Activated CD8-positive, alpha-beta memory T cell treated with anti-CD3 and anti-CD28 coated beads for 4 hours (primary cell): ENCODE measurements at places on chromosomes 1 and 21.

DNA sequence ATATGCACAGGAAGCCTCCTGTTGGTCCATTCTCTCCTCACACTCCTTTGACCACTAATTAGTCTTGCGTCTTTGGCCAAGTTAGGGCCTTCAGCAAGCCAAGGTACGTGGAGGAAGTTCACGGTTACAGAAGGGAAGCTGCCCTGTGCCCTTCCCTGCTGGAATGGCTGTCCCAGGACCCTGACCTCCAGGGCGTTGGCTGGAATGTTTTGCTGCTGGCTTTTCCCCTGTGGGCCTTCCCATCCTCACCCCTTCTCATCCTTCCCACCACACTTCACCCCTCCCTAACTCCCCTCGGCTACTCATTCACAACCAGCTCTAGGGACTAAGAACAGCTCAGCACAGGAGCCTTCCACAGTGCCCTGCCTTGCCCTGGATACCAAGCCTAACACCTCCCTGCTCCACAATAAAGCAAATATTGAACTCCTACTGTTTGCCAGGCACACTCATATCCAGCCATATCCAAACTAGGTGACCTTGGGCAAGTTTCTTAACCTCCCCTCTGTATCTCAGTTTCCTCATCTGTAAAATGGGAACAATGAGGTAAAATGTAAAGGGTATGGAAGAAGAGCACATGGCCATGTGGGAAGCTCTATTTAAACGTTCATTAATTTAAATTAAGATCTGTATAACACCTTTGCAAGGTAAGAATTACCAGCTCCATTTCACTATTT is 8.8 kb upstream of the CDCP2 start:
- DNase-seq = no peak

DNA sequence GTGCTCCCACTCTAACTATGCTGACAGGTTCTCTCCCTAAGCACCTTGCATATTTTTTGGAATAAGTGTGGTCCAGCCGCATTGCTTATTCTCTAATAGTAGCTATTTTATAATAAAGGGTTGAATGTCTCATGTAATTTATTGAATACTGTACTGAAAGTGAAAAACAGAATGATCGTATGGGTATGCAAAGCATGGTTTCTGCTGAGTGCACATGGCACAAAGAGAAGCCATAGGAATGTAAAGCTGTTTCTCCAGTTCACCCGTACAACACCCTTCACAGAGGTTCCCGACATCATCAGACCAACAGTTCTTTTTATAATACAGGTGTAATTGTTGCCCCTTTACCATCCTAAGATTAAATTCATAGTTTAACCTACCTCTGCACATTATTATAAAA is 8.9 kb upstream of the HAO2 start:
- DNase-seq = no peak

DNA sequence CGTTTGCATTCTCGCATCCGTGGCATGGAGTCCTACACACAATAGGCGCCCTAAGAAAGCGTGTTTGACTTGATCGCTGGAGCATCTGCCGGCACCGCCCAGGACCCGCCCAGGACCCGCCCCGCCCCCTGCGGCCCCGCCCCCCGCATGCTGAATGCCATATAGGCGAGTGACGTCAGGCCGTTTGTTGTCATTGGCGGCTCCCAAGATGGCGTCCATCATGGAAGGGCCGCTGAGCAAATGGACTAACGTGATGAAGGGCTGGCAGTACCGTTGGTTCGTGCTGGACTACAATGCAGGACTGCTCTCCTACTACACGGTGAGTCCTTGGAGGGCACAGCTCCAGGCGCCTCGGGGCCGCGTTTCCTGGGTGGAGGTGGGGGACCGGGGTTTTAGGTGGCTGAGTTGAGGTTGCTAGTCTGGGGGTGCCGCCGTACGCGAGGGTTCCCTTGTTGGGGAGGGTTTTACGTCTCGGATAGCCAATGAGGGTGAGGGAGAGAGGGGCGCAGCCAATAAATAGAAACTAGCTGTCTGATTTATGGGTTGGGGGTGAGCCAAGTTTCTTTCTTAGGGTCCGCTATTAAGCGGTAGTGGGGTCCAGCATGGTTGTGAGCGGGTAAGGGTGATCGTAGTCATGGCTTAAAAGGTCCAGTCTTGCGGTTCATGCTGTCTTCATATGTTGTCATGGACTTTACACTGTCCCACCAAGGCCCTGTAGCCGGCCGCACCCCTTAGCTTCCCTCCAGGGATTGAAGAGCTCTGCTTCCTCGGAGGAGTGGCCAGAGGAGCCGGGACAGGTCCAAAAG is at the start of gene OSBPL9:
OSBPL9 (plus strand) TSS at position 190 of the 806 bp plus-strand sequence; CDS start at position 209, 19 bp downstream.
- peak; percentile 75 for DNase-seq

DNA sequence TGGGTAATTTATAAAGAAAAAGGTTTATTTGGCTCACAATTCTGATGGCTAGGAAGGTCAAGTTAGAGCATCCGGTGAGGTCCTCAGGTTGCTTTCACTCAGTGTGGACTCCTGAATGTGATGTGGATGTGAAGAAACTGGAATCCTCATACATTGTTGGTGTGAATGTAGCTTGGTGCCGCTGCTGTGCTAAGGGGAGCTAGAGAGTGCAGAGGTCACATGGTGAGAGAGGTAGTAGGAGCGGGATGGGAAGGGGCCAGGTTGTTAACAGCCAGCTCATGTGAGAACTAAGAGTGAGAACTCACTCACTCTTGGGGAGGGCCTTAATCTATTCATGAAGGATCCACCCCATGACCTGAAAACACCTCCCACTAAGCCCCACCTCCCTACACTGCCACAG is 21.8 kb downstream of the ITSN1 start:
- no peak for DNase-seq

- no peak for DNase-seq
These were observed 16.1 kb upstream of the ARF1 start for GRCh38 chr1:228066416-228066815.

DNA sequence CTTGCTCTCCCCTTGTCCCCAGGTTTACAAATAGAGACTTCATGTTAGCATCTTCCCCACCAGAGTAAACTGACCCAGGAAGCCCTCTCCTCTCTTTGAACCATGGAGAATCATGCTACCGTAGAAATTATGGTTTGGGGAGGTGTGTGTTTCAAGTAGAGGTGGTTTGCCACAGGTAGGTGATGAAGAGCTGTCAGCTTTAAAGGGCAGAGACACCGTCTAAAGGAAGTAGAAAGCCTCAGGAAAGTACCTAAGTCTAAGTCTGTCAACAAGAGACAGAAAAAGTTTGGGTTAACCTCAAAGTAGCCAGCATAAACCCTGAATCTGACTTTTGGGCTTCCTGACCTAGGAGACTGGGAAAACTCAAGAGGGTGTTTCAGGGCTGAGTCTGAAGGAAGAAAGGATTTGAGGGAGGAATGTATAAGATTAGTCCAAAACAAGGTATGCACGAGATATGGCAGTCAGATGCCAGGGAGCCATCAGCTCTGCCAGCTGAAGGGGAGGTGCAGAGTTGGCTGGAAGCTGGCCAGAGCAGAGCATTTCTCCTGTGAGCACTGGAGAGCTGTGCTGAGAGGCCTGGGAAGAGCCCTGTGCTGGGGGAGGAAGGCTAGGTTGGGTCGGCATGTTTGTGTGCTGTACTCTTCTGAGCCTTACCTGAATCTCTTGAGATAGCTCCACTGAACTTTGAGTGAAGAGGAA is 14.3 kb downstream of the ADAMTSL4 start:
- no peak for DNase-seq

GRCh38 chr1:240104672-240105071 is 13.0 kb downstream of the FMN2 start:
- no peak for DNase-seq

GRCh38 chr1:102566182-102566581 is 542.1 kb downstream of the COL11A1 start:
- no peak for DNase-seq

- DNase-seq = no peak
These were observed 128.6 kb upstream of the HOOK1 start for GRCh38 chr1:59686170-59686569.

DNA sequence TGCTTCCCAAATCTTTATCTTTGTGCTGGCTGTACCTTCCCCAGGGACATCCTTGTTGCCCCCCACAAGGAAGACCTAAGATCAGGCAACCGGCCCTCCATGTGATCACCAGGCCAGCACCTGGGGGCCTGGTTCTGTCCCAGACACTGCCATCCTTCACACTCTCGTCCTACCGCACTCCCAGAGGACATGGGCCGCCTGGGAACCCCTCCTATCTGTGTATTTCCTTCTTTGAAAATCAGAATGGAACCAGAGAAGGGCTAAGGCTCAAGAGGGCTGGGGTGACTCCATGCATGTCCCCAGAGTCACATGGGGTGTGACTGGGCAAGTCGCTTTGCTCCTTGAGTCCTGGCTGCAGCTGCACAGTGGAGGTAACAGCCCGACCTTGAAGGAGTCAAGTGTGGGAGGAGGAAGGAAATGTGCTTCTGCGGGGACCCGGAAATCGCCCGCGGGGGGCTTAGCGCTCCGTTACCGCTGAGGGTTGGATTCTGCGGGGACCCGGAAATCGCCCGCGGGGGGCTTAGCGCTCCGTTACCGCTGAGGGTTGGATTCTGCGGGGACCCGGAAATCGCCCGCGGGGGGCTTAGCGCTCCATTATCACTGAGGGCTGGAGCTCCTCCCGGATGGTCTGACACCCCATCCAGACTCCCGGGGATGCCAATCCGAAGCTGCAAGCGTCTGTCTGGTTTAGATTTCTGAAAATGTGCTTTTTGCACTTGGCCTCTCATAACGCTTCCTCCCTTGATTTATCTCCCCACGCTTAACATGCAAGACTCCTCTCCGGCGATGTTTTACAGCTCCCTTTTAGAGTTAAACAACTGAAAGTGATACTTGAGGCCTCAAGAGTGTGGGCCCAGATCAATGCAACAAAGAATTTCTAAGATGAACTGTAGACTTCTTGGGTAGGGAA is 278.9 kb downstream of the NPHP4 start:
- no peak for DNase-seq

DNA sequence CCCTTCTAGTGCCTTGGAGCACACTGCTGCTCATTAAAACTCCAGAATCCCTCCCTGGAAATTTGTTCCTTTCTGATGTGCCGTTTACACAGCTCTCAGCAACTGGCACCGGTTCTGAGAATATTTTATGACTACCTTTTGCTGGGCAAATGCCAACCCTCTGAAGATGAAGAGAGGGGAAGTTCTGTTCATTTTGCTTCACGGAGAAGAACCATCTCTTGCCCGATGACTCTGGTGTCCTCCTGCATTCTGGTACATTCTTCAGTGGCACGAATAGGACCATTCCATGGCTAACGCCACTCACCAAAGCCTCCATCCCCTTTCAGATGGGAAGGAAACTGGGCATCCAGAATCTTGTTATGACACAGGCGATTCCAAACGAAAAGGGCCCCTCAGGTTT is 96.2 kb upstream of the SIM2 start:
- no peak for DNase-seq

DNA sequence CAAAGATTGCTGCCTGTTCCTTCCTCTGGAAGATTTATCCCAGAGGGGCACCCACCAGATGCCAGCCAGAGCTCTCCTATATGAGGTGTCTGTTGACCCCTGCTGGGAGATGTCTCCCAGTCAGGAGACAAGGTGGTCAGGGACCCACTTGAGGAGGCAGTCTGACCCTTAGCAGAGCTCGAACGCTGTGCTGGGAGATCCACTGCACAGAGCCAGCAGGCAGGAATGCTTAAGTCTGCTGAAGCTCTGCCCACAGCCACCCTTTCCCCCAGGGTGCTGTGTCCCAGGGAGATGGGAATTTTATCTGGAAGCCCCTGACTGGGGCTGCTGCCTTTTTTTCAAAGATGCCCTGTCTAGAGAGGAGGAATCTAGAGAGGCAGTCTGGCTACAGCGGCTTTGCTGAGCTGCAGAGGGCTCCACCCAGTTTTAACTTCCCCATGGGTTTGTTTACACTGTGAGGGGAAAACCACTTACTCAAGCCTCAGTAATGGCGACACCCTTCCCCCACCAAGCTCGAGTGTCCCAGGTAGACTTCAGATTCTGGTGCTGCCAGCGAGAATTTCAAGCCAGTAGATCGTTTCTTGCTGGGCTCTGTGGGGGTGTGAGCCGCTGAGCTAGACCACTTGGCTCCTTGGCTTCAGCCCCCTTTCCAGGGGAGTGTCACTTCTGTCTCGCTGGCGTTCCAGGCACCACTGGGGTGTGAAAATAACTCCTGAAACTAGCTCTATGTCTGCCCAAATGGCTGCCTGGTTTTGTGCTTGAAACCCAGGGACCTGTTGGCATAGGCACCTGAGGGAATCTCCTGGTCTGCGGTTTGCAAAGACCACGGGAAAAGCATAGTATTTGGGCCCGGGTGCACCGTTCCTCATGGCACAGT is 51.1 kb upstream of the PDC start:
- no peak for DNase-seq

DNA sequence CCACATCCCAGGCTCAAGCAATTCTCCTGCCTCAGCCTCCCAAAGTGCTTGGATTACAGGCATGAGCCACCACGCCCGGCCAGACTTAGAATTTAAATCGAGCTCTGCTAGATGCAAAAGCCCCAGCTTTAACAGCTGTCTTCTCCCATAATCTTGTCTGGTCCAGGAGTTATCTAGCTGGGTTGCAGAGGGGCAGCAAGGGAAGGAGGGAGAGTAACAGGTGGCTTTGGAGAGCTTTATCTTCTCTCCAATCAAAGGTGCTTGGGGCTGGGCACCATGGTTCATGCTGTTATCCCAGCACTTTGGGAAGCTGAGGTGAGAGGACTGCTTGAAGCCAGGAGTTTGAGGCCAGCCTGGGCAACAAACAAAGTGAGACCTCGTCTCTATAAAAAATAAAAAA is 3.9 kb downstream of the RHBG start:
- no peak for DNase-seq
